Activated T-cell treated with anti-CD3 and anti-CD28 coated beads, Interleukin-2, amount 50 U/mL, for 4 hours (primary cell): ENCODE measurements at places on chromosomes 1 and 21. TPM values are rescaled to one million over a fixed set of nuclear protein-coding genes. Genes with fewer than 3 reads are reported as not detected.

Gene PTCH2
- 1.6 TPM for total RNA-seq

Gene GJC2
- total RNA-seq = 0.49 TPM

Gene ACTN2
- 0.24 TPM for total RNA-seq

Gene HORMAD1
- not detected for total RNA-seq

Gene SLC6A17
- total RNA-seq = not detected

Gene MYOG
- total RNA-seq = not detected

Gene NR1I3
- total RNA-seq = 0.46 TPM

Gene PDZK1
- not detected for total RNA-seq
